ENCODE measurements at places on chromosomes 3 and 15.

DNA sequence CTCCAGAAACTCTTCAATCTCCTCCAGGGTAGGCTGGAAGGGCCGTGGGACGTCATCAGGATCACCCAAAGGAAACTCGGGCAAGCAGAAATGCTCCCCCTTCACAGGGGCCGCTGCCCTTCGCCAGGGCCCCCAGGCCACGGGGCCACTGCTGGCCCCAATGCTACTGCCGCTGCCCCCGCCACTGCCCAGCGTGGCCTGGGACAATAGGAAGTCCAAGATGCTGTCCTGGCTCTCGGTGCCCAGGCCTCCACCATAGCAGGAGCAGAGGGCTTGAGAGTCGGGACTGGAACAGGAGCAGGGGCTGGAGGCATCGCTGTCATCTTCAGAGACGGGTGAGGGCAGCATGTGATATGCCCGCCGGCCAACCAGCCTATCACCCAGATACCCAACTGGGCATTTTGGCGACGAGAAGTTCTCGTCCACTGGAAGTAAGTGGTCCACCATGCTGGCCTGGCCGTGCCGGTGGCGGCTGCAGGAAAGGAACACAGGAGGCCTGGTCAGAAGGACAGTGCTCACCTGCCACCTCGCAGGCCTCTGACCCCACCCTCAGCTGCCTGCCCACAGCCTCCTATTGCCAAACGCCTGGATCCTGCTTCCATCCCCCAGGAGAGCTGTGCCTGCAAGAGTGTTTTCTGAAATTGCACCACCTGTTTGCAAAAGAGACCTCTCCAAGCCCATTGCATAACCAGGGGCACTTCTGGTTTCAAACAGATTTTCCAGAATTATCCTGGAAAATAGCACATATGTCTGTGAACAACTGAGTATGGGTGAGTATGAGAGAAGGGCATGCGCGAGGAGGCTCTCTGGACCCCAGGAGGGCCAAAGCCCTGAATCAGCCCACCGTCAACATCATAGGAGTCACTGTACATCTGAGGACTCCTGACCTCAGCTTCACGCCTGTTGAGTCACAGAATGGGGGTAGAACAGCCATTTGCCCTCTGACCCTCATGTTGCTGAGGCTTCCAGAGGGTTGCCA lies 4.4 kb downstream of the KLF15 start:
- DNase-seq, result no peak

DNA sequence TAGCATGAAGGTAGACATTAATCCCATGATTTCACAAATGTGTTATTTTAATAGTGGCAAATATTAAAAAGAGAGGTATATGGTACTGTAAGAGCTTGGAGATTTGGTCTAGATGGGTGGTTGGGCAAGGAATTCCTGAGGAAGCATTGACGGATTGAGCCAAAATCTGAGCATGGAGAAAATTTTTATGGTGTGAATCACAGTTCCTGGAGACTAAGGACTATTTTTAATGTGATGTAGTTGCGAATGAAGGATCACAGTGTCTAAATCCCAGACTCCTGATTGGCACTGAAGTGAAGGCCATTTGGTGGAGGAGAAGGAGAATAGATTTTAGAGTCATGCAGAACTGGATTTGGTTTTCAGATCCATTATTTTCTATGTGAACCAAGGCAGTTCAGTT lies 188.7 kb upstream of the FEZF2 start:
- DNase-seq, result peak; percentile 19

GRCh38 chr3:193842029-193842798 lies 249.2 kb downstream of the OPA1 start:
- no peak for DNase-seq

- DNase-seq, result no peak
Observed at GRCh38 chr3:194575484-194576210, 57.6 kb downstream of the TMEM44 start.

- DNase-seq, result no peak
Observed at GRCh38 chr3:142007710-142008399, 131.4 kb downstream of the ATP1B3 start.

DNA sequence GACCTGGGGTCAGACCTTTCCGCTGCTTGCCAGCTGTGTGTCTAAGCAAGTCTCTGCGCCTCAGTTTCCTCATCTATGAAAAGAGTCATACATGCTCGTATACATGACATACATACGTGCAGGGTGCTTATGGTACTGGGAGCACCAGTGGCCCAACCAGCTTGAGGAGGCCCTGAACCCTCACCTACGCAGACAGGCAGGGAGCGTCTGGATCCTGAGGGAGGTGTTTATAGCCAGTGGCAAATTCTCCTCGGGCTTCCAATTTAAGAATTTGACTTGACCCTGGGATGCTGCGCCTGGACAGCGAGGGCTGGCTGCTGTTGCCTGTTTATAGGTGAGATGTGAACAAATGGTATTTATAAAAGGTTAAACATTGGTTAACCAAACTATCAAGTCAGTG lies 17.7 kb upstream of the FGD5 start:
- DNase-seq, result no peak

GRCh38 chr3:123002100-123002748 lies 25.3 kb downstream of the SEMA5B start:
- DNase-seq, result no peak

- no peak for DNase-seq
Observed at GRCh38 chr15:34470091-34470490, 32.5 kb upstream of the GOLGA8A start.

- no peak for DNase-seq
Observed at GRCh38 chr3:71515636-71516365, 67.7 kb downstream of the FOXP1 start.

DNA sequence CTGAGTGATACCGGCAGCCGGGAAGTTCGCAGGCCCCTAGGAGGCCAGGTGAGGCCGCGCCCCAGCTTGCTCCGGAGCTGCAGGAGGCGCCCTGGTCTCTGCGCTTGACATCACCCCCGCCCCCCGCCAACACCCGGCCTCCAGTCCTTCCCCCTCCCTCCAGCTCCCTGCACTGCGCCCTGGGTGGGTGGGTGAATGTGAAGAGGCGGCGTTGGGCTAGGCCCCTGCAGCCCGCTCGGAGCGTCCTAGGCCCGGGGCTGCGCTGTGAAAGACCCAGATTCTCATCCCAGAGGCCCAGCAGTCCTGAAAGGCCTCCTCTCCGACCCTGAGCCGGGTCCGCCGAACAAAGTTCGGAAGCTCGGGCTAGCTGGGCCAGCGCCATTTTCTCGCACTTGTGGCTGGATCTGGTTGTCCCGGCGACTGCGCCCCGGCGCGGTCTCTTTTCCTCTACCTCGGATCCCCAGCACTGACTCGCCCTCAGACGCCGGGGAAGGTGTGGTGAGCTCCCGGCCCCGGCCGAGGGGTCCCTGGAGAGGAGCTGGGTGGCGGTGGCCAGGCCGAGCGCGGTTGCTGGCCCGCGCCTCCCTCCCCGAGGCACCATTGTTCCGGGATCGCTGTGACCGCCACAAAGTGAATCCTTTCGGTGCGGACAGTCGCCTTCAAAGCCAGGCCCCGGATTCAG lies 12.9 kb downstream of the ZIC4 start:
- DNase-seq, result no peak

GRCh38 chr3:10440684-10441083 lies 64.7 kb downstream of the ATP2B2 start:
- DNase-seq, result no peak

DNA sequence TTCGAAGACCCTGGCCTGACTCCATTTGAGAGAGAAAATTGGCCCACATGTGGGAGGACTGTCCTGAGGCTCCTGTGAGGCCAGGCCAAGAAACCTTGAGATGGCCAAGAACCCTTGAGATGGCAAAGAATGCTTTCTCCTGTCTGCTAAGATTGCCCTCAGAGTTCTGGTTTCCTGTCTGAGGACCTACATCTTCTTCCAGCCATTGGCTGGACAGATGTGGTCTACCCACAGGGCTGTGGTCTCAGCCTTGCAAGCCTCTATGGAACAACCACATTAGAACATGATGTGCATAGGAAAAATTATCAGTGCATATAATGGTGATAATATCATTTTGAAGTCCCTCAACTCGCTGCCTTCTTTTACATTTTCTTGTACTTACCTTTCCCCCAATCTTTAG lies 10.8 kb upstream of the RASA2 start:
- no peak for DNase-seq

- DNase-seq, result no peak
Observed at GRCh38 chr15:27550635-27551034, 548.5 kb downstream of the OCA2 start.

DNA sequence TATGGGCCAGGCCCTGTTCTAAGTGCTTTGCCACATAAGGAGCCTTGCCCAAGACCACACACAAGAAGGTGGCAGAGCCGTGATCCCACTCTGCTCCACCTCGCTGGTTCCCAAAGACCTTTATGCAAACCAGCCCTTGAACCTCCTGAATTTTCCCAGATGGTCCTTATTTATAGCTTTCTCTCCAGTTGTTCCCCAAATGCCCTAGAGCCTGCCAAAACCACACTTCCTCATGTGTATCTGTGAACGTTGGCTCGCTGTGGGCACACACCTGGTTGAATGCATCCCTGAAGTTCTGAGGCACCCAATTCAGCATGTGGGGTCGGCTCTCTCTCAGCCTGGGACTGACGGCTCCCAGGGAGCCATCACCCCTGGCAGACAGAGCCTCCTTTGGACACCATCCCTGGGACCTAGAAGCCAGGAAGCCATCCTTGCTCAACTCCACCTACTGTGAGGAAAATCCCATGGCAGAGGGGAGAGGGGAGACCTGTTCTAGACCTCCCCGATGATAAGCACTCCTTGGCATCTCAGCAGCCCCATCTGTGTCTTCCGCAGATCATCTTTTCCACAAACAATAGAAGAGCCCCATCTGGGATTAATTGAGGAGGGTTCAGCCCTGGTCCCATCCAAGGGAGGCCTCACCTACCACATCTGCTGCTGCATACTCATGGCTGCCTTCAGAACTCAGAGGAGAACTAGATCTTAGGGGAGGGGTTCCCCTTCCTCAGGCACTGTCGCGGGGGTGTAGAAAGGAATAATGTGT lies 42.3 kb upstream of the LIMD1 start:
- DNase-seq, result no peak

GRCh38 chr3:184361932-184362667 lies 590 bp downstream of the POLR2H start:
- DNase-seq, result peak; percentile 67

- DNase-seq, result no peak
Observed at GRCh38 chr15:71746719-71747118, 63.6 kb upstream of the NR2E3 start.

GRCh38 chr3:141336672-141337522 lies 31.4 kb upstream of the ZBTB38 start:
- peak; percentile 17 for DNase-seq

DNA sequence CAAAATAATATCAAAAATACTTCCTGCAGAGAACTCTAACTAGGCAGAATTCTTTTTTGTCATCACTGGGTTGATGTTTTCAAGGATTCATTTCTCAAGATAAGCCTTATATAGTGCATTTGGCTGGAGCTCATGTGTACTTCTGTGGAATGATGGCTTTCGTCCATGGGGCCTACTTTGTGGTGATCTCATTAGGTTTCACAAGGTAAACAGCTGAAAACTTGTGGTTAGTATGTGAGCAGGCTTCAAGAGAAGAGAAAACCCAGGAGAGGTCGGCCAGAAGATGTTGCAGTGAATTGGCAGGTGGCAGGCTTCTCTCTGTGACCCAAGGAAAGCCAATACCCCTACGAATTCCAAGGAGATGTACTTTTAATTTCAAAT lies 121.4 kb upstream of the PHLDB2 start:
- no peak for DNase-seq

DNA sequence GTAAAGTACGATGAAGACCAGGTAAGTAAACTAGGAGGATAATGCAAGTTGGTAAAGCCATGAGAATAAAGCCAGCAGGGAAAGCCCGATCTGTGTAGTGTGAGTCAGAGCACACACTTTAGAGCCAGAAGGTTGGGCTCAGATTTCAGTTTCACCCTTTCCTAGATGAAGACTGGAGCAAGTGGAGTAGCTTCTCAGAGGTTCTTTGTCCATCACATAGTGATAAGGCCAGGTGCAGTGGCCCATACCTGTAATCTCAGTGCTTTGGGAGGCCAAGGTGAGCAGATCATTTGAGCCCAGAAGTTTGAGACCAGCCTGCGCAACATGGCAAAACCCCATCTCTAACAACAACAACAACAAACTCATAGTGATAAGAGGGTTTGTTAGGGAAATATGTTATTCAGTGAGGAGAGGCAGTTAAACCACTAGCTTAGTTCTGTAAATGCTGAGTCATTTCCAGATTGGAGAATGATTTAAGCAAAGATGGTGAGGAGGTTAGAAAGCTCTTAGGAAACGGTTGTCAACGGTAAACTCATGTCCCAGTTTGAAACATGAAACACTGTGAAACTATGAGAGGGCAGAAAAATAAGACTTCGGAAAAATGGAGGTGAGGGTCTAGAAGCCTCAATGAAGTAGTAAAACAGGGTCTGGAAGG lies 39.0 kb downstream of the IL12A start:
- DNase-seq, result peak; percentile 33

GRCh38 chr3:94167796-94168195 lies 104.9 kb downstream of the NSUN3 start:
- no peak for DNase-seq

GRCh38 chr3:15845475-15845874 lies 47.7 kb upstream of the ANKRD28 start:
- no peak for DNase-seq

DNA sequence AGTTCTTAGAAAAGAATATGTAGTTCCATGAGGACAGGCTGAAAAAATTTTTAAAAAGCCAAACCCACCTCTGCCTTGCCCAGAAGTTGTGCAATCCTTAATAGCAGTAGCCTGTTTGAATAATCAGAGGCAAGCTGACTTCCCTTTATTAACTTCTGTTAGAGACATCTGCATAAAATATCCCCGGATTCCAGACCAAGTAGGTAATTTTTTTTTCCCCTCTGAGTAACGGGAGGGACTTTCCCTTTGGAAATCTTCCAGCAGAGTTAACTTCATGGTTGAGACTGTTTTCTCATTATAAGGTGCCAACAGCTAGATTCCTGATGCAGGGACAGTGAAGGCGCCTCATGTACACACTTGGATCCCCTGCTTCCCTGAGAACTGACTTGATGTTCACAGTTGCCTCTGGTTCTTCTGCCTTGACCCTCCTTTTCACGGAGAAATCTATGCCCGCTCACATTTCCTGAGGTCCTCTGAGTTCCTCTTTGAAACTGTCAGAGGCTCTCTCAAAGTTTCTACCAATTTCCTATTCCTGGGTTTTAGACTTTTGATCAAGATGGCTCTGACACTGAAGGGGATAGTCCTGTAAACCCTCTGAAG lies 227.6 kb upstream of the BHLHE40 start:
- DNase-seq, result peak; percentile 52

All from HTR-8/SVneo (cell line).